RCC 7860 (cell line): ENCODE measurements at places on chromosomes 6 and 20.

GRCh38 chr20:51195419-51195901 lies 172.6 kb upstream of the KCNG1 start:
- peak; percentile 36 for DNase-seq

GRCh38 chr20:49915380-49916145 lies at the start of gene SPATA2:
Gene SPATA2 (minus strand): TSS chr20:49915529. CDS start chr20:49908490, 7,039 bp downstream.
- peak; percentile 93 for DNase-seq

GRCh38 chr20:61045876-61046585 lies 206.0 kb upstream of the CDH4 start:
- DNase-seq = no peak

DNA sequence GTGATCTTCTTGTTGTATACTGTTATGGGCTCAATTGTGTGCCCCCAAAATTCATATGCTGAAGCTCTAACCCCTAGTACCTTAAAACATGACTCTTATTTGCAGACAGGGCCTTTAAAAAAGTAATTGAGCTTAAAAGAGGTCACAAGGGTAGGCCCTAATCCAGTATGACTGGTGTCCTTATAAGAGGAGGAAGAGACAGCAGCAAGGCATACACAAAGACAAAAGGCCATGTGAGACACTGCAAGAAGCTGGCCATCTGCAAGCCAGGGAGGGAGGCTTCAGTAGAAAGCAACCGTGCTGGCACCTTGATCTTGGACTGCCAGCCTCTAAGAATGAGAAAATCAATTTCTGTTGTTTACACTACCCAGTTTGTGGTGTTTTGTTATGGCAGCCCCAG lies 8.4 kb downstream of the CAGE1 start:
- no peak for DNase-seq

GRCh38 chr20:41182296-41183212 lies 45.2 kb downstream of the PLCG1 start:
- no peak for DNase-seq

- no peak for DNase-seq
Measured at GRCh38 chr20:20181322-20181721, 129.0 kb downstream of the CFAP61 start.
